ENCODE measurements at places on chromosomes 1 and 21.

GRCh38 chr1:198528364-198528763 is 12.1 kb downstream of the ATP6V1G3 start:
- no peak for DNase-seq

DNA sequence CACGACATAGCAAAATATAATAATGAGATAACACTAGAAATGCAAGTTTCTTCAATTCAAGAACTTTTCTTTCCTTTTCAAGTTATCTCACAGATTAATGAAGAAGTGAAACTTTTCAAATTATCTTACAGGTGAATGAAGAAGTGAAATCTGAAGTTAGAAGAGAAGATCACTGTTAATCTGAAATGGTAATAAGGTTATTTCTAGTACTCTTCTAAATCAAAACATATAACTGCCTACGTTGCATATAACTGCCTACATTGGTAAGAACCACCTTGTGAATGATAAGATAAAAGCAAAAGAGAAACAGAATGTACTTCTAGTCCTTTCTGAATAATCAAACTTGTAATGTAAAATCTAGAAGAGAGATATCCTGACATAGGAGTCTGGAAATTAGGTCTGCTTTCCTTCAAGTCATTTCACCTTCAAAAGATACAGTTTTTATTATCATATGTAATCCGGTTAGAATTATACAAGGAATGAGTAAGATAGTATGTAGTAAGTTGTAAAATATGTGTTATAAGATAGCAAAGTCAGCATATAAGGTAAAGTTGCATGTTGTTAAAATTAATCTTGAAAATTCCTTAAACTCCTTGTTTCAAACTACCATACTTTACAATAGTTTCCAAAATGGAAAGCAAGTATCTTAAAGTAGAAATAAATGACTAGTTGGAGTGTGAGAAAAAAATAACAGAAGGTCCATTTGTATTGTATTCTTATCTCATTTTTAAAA is 522.4 kb upstream of the ZRANB2 start:
- DNase-seq = no peak

DNA sequence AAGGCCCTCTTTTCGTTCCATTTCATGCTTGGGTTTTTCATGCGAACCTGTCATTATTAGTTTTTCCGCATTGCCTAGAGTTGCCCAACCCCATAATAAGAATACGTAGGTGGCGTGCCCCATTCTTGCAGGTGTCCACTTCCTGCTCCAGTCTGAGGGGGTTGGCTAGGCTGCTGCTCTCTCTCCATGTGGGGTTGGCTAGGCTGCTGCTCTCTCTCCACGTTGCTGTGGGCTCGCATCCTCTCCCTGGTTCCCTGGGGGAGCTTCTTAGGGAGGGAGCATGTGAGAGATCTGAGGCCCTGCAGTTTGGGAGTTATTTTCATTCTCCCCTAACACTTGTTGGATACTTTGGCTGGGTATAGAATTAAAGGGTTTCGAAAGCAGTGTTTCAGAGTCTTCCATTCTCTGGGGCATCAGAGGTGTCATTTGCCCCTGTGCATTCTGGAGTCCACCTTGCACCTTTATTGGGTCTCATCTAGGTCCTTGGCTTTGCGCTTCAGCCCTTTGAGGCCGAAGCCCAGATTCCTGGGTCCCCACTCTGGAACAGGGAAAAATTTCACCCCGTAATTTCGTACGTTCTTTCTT is 8.6 kb downstream of the C1orf35 start:
- no peak for DNase-seq

DNA sequence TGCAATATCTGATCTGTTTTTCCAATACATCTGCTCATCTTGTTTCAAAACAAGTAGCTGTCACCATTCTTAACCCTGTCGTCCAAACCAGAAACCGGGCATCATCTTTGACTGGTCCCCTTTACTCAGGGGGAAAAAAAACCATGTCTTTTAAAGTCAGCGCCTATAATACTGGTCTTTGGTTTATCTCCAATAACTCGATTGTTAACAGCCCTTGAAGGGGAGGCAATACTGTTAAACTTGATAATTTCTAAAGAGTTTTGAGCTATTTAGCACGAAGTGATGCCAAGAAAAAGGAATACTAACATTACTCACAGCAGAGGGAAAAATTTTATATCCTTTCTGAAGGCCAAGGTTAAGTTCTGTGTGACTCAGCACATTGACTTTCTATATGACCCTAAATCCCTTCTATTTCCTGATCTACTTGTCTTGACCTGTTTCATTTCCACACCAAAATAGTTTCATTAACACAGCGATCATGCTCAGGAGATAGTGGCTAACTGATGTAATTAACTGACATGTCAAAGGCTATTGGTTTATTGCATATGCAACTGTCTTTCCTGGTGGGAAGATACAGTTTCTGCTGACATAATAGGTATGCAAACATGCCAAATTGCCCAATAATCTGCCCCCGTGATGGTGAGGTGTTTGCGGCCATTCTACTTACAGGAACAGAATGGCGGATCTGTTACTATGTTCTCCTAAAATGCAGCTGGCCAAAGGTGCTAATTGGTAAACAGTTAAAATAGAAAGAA is 59.1 kb downstream of the NFIA start:
- no peak for DNase-seq

DNA sequence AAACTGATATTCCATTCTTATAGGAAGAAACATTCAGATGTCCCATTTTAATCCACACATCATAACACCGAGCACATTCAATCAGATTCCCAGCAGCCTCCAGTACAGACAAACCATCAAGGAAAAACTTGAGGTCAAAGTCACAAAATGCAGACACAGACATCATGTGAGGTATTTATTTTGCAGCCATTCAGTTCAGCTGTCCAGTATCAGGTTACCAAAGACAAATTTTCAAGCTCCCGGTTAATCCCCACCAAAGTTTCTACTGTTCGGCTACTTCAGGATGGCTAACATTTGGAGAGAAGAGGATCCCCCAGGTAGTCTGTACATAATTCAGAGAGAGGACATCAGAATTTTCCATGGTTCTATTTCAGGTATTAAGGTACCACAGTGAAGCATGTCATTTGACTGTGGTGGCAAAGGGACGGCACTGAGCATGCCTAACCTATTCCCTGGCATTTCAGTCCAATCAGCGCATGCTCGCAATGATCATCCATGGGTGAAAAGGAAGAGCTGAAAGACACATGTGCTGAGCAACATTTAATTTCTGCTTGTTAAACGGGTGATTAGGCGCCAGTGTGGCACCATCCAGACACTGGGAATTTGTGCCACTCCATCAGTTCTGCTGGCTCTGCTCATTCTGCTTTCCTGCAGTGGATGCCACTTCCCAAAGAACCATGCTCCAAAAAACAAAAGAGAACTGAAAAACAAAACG is 13.6 kb upstream of the NDC1 start:
- no peak for DNase-seq

GRCh38 chr1:8456991-8457390 is 139.1 kb downstream of the SLC45A1 start:
- no peak for DNase-seq

GRCh38 chr1:23554127-23554480 is 5.2 kb downstream of the ID3 start:
- no peak for DNase-seq

DNA sequence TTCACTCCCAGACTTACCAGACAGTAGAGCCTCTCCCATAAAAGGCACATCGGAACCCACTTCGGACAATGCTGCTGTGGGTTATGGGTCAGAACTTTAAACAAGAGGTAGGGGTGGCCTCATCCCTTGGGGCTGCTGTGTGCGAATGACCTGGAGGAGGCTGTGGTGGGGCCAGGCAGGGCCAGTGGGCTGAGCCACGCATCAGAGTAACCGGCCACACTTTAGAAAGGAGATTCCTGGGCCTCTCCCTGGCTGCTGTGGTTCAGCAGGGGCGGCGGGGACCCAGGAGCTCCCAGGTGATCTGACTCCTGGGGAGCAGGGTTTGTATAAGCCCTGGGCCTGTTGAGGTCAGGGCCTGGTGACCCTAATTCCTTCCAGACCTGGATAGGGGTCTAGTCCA is 110.2 kb upstream of the C1orf174 start:
- DNase-seq = no peak

- no peak for DNase-seq
Observed at GRCh38 chr1:62401034-62401760, 35.7 kb upstream of the USP1 start.

DNA sequence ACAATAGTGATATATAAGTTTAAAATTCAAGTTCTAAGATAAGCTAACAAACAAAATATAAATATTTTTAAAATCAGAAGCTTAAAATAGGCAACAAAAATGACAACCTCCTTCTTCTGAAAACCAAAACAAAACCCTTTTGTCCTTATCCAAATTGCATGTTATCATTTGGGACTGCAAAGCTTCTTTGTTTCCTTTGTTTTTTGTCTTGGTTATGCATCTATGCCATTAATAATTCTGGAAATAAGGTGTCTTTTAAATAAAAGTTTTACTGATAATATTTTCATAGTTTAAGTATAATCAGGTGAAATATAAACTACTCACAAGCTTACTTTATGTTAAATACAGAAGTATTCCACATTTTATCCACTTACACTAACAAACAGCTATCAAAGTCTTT is 20.5 kb downstream of the ADSS2 start:
- DNase-seq = no peak

DNA sequence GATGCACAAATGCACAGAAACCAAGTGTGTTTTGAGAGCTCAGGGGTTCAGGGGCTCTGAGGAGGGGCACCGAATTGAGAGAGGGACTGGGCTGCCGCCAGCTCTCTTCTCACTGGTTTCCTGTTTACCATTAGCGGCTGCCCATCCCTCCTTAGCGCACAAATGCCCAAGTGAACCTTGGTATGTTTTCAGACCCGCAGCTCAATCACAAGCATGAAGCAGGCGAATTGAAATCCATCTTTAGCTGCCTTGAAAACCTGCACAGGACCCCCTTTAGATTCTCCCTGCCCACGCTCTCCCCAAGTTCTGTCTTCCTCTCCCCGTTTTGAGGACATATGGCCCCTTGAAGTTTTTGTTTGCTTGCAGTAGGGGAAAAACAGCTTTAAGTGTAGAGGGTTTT is 61.1 kb upstream of the ACOT11 start:
- DNase-seq = no peak

DNA sequence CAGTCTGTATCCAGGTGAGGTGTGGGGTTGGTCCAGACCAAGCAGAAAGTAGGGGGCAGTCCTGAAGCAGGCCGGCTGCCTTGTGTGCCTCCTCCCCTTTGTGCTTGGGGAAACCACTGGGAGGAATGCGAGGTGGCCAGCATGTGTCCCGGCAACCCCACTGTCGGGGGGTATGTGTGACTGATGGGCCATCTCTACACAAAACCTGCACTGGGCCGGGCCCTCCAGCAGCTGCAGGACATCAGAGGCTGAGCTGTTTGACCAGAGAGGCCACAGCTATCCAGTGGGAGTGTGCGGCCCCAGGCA is 33.3 kb downstream of the TMEM51 start:
- DNase-seq = no peak

- DNase-seq = no peak
Observed at GRCh38 chr21:42565886-42566523, 52.4 kb downstream of the SLC37A1 start.

DNA sequence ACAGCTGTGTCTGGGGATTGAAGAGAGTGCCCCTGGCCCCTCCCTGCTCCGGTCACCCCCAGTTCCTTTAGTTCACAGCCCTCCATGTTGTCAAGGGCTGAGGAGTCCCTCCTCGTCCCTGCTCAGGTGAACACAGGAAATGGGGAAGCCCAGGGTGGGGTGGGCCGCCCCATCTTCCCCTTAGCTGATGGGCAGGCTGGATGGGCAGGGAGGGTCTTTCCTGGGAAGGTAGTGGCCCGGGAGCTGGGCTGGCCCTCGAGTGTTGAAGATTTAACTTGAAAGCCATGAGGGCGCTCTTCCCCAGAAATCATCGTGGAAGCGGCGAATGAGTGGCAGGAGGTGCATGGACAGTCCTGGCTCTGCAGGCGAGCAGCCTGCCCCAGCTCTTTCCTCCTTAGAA is 18.3 kb upstream of the NPHP4 start:
- DNase-seq = no peak

DNA sequence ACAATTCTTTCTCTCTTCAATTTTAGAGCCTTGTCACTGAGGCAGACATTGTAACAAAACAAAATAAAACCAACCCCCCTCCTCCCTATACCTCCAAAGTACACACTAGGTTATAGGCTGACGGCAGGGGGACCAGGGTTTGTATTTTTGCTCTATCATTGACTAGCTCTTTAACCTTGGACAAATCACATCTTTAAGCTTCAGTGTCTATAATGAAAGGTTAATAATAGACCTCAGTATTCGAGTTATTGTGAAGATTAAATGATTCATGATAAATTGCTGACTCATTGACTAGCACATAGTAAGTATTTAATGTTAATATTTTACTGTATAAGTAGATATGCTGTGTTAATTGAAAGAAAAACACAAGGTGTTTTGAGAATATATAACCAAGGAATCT is 1267.6 kb upstream of the ADGRL2 start:
- DNase-seq = no peak

GRCh38 chr1:10538646-10539355 is 64.1 kb downstream of the PEX14 start:
- DNase-seq = no peak

GRCh38 chr1:16982902-16983301 is 2.5 kb upstream of the MFAP2 start:
- no peak for DNase-seq

All from immature natural killer cell (primary cell).